Uterine smooth muscle cell (primary cell): ENCODE measurements at places on chromosomes 16 and 17. TPM values are rescaled to one million over a fixed set of nuclear protein-coding genes. Genes with fewer than 3 reads are reported as not detected.

RCVRN gene
- total RNA-seq = not detected in 2 replicates

WNT9B gene
- not detected in 2 replicates for total RNA-seq

DUXB gene
- not detected in 2 replicates for total RNA-seq

CD300A gene
- total RNA-seq = not detected in 2 replicates

METTL2A gene
- total RNA-seq = 24.4 and 26.5 TPM in 2 replicates

TRPV3 gene
- total RNA-seq = 1.00 and 1.5 TPM in 2 replicates
